ENCODE measurements at places on chromosomes 2 and 18.

GRCh38 chr18:68714366-68714711 lies 569 bp downstream of the TMX3 start:
- no peak for DNase-seq

DNA sequence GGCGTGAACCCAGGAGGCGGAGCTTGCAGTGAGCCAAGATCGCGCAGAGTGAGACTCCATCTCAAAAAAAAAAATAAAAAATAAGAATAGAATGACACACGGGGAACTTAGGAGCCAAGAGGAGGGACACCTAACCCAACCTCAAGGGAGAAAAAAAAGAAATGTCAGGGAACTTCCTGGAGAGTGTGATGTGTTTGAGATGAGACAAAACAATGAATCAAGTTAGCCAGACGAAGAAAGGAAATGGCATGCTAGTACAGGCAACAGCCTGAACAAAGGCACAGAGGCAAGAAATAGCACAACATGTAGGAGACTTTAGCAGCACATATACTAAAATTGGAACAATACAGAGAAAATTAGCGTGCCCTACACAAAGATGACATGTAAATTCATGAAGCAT lies 36.7 kb upstream of the PAPOLG start:
- DNase-seq, result no peak

GRCh38 chr2:109481196-109481555 lies 132.6 kb downstream of the SEPTIN10 start:
- no peak for DNase-seq

GRCh38 chr18:64810354-64810753 lies 661.5 kb upstream of the LINC00305 start:
- DNase-seq, result no peak

GRCh38 chr2:137182071-137182470 lies 416.7 kb downstream of the THSD7B start:
- DNase-seq, result no peak

- DNase-seq, result no peak
These were observed 9.0 kb upstream of the HIBCH start for GRCh38 chr2:190328573-190329147.

Measured in CD4-positive, alpha-beta T cell treated with Interleukin-15 for 1 hour (primary cell).